ENCODE measurements at places on chromosomes 1 and 21. TPM values are rescaled to one million over a fixed set of nuclear protein-coding genes. Genes with fewer than 3 reads are reported as not detected.

NHLH2 gene
- not detected for total RNA-seq

SIPA1L2 gene
- 14.5 TPM for total RNA-seq

FCGR1A gene
- total RNA-seq, result not detected

TNFSF4 gene
- total RNA-seq, result 0.57 TPM

GRCh38 chr1:11496551-11497080, 17.7 kb downstream of the DISP3 start:
- DNase-seq, result no peak

- DNase-seq, result no peak
These were observed 77.3 kb downstream of the TNFSF18 start for GRCh38 chr1:172973424-172973823.

- no peak for DNase-seq
These were observed 343.8 kb downstream of the RPS6KC1 start for GRCh38 chr1:213394837-213395236.

Data from osteocyte (in vitro differentiated cells).